Hindlimb muscle (tissue), 1 donor: ENCODE measurements at places on chromosomes 13 and 19.

GRCh38 chr19:6693681-6694080, 23.7 kb upstream of the TNFSF14 start:
- DNase-seq: no peak

DNA sequence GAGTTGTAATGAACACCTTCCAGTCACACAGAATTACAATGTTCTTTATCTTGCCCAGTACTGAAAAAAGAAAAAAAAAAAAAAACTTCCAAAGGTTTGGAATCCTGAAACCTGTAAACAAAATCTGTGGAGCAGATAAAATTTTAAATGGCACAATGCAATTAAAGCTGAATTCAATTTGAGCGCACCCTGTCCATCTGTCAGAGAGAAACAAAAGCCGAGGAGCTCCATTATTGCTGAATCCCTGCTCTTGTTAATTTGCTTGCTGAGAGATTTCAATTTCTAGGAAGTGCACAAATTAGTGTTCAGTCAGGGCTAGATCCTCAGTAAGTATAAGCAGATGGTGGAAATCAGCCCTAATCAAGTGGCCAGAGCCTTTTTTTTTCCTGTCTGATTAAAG, 65.2 kb downstream of the DACH1 start:
- no peak for DNase-seq

DNA sequence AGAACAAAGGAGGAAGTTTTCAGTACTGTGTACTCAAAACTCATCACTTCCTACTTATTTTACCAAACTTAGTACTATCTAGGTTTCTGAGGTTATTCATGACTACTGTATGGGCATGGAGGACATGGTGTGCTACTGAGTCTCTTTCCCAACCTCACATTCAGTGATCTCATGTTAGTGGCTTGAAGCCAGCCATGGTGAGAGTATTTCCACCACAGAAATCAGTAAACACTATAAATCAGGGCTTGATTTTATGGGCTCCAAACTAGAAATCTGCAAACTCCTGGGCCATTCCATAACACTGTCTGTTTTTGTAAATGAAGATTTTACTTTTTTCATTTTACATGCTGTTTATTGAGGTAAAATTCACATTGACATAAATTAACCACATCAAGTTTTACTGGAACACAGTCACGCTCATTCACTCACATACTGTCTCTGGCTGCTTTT, 19.7 kb downstream of the MED26 start:
- DNase-seq: no peak

GRCh38 chr13:96779691-96780090, 214.6 kb downstream of the OXGR1 start:
- no peak for DNase-seq

DNA sequence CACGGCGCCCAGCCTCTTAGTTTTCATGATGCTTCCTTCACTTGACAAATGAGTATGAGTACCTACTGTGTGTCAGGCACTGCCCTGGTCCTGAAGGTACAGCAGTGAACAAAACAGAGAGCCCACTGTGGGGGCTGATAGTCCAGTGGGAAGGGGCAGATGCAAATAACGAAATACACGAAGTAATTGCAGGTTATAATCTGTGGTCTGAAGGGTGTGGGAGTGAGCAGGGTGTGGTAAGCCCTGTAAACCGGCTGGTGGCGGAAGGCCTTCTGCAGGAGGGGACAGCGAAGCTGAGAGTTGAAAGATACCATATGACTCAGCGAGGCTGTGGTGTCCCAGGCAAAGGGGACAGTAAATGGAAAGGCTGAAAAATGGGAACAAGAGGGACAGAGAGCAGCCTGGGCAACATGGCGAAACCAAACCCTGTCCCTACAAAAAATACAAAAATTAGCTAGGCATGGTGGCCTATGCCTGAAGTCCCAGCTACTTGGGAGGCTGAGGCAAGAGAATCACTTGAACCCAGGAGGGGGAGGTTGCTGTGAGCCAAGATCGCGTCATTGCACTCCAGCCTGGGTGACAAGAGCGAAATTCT, 60.5 kb downstream of the MAP4K1 start:
- no peak for DNase-seq

- DNase-seq: no peak
Observed at GRCh38 chr13:113791761-113792160, 32.7 kb downstream of the TMEM255B start.

DNA sequence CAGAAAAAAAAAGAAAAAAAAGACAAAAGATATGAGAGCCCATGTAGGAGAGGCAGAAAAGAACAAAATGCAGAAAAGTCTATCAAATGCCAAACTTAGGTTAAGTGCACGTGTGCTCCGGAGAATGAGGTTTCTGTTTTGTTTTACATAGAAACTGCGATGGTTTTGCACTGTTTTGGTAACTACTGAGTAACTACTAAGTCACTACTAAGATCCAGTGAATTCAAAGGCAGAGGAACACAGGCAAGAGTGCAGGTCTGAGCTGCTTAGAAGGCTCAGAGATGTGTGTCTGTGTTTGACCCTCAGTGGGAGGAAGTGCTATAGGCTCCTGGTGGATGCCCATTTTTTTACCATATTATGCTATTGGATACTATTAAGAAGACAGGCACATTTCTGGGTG, 299.3 kb downstream of the NDFIP2 start:
- no peak for DNase-seq

DNA sequence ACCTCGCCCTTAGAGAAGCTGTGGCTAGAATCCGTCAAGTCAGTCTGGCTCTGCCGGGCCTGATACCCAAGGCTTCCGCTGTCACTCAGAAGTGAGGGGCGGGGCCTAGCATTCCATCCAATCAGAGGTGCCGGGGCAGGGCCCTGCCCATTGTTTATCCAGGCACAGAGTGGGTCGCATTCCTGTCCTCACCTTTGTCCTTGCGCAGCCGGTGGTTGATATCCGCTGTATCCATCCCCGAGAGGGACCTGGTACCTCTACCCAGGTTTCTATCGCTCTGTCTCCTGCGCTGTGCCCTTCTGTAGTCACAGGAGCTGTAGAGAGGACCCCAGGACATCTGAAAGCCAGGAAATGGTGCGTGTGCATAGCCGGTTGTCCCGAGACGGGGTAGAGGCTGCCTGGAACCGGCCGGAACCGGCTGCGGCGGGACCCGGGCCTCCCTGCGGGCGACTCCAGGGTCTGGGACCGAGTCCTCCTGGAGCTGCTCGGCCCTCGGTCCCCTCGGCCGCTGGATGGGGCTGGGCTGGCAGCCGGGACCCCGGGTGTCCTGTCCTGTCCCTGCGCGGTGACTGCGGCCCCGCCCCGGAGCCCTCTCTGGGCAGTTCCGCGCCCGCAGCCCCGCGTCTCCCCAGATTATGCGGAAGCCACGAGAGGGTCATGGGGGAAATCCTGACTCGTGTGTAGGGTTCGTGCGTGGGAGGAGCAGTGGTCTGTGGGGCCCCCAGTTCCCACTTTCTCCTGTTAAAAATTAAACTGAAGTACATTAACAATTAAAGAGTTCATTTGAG, at the start of gene ZNF763:
TSS of gene ZNF763 (plus strand) at position 183 of the 788 bp plus-strand sequence. CDS start at position 352, 169 bp downstream.
- peak; percentile 88 for DNase-seq

DNA sequence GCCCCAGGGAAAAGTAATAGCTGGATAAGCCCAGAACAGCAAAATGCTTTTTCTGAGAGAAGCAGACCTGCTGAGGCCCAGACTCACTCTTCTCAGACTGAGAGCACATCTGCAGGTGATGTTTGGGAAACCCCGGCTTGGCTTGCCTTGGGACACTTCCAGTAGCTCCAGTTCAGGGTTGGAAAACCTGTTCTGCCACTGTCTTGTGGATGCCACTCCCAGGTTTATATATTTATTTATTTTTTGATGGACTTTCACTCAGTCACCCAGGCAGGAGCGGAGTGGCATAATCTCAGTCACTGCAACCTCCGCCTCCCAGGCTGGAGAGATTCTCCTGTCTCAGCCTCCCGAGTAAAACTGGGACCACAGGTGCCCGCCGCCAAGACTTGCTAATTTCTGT, 8.0 kb upstream of the SMARCA4 start:
- DNase-seq: no peak

DNA sequence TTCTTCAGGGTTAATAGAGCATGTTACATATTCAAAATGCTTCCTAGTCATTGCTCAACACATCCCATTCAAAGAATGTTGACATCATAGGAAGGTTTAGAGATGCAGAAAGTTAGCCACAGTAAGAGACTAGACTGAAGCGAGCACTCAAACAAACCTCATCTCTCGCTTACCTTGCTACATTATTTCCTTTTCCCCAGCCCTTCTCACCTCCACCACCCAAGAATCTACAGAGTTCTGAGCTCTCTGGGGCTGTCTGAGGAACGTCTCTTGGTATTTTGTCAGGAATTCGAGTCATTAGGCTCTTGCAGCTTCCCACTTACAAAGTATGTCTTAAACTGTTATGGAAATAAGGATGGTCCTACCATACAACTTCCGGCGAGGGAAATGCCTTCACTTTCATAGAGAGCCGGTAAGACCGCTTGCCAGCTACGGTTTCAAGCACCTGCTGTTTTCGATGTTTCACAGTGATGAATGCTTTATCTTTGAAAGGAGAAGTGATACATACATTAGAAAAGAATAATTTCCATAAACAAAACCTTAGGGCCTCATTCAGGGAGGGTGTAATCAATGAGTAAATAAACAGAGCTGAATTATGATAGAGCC, 65.1 kb downstream of the FLT1 start:
- DNase-seq: no peak

DNA sequence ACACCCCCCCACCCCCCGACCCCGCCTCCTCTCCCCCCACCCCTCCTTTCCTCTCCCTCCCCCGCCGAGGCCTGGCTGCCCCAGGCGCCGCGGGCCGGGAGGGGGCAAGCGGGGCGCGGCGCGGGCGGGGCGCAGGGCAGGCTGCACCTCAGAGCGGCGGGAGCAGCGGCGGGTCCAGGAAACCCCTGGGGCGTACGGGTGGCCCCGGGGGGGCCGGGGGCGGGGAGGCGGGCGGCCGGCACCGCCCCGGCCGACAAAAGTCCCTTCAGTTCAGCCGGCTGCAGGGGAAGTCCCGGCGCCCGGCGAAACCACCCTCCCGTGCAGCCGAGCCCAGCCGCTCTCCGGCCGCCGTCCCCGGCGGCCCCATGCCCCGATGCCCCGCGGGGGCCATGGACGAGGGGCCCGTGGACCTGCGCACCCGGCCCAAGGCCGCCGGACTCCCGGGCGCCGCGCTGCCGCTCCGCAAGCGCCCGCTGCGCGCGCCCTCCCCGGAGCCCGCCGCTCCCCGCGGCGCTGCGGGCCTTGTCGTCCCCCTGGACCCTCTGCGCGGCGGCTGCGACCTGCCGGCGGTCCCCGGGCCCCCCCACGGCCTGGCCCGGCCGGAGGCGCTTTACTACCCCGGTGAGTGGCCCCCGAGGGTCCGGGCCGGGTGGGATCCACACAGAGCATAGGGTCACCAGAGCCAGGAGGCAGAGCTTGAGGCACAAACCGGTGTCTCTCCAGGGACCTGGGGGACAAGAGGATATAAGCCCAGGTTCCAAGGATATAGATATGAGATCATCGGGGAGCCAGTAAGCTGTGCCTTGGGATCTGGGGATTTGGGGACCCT, at the start of gene BCL3:
TSS of gene BCL3 (plus strand) at position 283 of the 829 bp plus-strand sequence. CDS start at position 366, 83 bp downstream.
- peak; percentile 64 for DNase-seq

DNA sequence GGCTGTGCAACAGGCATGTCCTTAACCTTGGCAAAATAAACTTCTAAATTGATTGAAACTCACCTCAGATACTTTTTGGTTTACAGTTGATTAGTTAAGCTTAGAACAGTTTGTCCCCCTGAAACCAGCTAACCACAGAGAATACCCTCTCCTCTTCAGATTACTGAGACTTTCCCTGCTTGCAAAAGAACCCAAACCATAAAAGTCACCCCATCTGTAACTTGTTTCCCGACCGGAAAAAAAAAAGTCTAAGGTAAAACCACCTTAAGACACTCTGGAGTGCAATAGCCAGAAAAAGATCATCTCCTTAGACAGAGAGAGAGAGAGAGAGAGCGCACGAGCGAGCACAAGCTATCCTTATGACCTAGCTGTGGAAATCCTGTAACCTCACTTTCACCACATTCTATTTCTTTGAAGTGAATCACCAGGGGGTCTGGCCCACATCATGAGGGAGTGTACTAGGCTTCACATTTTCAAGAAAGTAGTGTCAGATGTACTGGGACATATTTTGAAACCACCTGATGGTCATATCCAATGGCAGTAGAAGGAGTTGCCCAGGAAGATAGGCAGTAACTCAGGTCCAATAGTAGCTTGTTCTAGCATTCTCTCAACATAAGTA, 11.1 kb upstream of the GTF2F2 start:
- DNase-seq: no peak

DNA sequence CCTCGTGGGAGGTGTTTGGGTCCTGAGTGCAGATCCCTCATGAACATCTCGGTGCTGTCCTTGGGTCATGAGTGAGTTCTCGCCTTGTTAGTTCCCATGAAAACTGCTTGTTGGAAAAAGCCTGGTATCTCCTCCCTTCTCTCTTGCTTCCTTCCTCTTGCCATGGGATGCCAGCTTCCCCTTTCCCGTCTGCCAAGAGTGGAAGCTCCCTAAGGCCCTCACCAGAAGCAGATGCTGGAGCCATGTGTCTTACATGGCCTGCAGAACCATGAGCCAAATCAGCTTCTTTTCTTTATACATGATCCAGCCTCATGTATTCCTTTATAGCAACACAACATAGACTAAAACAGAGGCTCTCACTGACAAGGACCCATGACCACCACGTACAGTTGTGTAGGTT, 8.2 kb downstream of the ADGRE2 start:
- DNase-seq: no peak

GRCh38 chr19:20351244-20351643, 184.2 kb downstream of the ZNF486 start:
- no peak for DNase-seq

DNA sequence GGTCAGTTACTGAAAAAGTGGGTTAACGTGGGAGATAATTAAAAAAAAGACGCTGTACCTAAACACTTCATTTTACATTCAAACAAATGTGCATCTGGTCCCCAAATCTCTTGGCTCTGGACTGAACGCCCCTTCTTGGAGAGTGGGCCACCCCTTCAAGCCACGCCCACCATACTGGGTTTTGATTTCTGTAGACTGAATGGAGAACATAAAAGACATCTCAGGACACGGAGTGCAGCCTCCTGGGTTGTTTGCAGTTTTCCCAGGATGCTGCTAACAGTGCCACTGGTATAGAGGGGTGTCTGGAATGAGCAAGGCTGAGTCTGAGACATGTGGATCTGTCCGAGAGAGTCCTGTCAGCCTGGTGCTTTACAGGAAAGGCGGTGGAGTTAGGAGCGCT, 10.6 kb downstream of the TFDP1 start:
- DNase-seq: no peak

- no peak for DNase-seq
Observed at GRCh38 chr13:109819874-109820273, 33.5 kb upstream of the IRS2 start.

DNA sequence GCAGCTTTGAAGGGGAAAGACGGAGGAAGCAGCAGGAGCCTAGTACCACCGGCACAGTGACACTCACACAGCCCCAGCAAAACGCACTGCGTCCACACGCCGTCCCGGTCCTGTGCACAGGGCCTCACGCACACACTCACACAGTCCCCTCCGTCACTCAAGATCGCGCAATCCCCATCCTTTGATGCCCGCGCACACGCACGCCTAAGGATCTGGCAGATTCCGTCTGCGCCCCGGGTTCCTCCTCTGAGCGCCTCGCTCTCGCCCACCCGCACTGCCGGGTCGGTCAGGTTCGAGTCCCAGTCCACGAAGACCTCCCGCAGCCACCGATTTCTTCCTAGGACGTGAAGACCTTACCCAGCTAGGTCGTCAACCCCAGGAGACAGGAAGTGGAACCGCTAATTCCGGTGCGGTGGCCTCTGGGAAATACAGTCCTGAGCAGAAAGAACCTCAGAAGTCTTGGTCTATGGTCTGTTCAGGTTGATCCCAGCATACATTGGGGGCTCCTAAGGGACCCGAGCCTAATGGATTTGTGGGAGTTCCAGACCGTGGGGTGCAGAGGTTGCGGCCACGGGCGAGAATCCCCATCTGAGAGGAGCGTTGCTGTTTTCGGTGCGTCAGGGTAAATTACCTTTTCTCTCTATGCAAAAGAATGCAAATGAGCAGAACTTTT, at the start of gene ZNF780B:
TSS of gene ZNF780B (minus strand) at position 400 of the 673 bp plus-strand sequence. CDS start 5,899 bp downstream, outside the sequence.
- peak; percentile 52 for DNase-seq
